ENCODE measurements at places on chromosomes 12 and 14. TPM values are rescaled to one million over a fixed set of nuclear protein-coding genes. Genes with fewer than 3 reads are reported as not detected.

Gene AMN
- 15.0 TPM for polyA plus RNA-seq

Gene MIP
- polyA plus RNA-seq = not detected

Gene PLEK2
- polyA plus RNA-seq = not detected

Gene OR6C2
- polyA plus RNA-seq = not detected

Gene SOAT2
- polyA plus RNA-seq = not detected

Gene MDP1
- 33.5 TPM for polyA plus RNA-seq

Gene TAS2R14
- polyA plus RNA-seq = 1.0 TPM

Gene SALL2
- 0.34 TPM for polyA plus RNA-seq

Gene RHEBL1
- 3.2 TPM for polyA plus RNA-seq
